Common myeloid progenitor, CD34-positive (primary cell): ENCODE measurements at places on chromosomes 11 and 22.

DNA sequence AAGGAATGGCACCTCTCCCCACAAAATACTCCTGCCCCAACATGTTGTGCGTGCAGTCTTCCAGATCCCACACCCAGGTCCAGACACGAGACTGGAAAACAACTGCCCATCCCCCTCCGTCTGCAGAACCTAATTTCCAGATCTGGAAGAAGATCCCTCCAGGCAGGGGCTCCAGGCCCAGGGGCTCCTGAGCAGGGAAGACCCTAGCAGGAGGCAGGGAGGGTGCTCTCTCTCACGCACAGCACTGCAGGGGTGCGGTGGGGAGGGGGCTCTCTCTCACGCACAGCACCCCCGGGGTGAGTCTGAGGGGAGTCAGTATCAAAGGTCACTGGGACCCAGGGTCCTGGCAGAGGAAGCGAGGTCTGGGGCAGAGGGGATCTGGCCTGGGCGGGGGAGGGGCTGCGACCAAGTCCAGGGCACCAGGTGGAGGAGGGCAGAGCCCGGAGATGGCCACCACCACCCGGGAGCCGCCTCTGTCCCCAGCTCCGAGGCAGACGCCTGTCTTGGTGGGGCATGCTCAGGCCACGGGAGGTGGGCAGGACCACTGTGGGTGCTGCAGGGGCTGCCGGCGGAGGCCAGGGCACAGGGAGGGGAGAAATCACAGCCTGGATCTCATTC is 1.7 kb downstream of the MLC1 start:
- DNase-seq: no peak

GRCh38 chr11:34508524-34508923 is 5.1 kb downstream of the ELF5 start:
- peak; percentile 13 for DNase-seq

DNA sequence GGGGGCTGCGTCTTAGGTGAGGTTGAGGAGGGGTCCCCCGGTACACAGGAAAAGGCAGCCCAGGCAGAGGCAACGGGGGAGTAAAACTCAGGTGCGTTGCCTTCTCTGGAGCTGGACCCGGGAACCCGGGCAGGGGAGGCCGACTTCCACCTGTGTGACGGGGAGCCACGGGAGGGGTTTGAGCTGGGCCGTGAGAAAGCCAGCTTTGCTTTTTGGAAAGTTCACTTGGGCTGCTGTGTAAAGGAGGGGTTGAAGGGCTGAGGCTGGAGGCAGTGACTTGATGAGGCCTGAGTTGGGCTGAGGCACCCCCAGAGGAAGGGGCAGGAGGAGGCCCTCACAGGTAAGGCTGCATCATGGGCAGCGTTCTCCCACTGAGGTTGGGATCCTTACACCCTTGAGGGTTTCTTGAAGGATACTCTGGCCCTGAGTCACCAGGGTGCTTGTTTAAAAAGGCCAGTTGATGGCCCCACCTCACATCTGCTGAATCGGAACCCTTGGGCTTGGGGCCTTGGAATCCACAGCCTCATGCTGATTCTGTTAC is 47.2 kb downstream of the CHRDL2 start:
- DNase-seq: no peak

- DNase-seq: peak; percentile 70
Measured at GRCh38 chr22:33579448-33580093, 340.7 kb downstream of the LARGE1 start.

GRCh38 chr11:94602430-94603372 is 35.5 kb downstream of the PIWIL4 start:
- peak; percentile 75 for DNase-seq

DNA sequence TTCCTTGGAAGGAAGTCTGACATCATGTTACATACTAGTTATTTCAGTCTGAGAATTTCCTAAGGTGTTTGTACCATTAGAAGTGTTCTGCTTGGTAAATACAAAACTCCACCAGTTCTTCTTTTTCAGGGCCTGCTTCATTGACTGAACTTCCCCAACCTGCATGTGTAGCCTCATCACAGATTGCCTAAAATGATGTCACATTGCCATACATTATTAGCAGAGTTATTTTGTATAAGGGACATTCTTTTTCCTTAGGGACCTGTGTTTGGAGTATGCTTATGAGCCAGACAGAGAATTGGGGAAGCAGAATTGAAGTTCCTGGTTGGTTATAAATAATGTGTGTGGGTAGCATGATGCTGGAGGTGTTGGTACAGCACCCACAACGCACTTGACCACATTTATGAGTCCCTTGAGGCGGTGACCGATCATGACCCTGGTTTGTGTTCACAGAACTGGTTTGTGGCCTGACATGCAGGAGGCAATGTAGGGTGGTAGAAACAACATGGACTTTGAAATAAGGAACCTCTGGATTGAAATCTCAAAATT is 16.4 kb upstream of the MMP7 start:
- no peak for DNase-seq

DNA sequence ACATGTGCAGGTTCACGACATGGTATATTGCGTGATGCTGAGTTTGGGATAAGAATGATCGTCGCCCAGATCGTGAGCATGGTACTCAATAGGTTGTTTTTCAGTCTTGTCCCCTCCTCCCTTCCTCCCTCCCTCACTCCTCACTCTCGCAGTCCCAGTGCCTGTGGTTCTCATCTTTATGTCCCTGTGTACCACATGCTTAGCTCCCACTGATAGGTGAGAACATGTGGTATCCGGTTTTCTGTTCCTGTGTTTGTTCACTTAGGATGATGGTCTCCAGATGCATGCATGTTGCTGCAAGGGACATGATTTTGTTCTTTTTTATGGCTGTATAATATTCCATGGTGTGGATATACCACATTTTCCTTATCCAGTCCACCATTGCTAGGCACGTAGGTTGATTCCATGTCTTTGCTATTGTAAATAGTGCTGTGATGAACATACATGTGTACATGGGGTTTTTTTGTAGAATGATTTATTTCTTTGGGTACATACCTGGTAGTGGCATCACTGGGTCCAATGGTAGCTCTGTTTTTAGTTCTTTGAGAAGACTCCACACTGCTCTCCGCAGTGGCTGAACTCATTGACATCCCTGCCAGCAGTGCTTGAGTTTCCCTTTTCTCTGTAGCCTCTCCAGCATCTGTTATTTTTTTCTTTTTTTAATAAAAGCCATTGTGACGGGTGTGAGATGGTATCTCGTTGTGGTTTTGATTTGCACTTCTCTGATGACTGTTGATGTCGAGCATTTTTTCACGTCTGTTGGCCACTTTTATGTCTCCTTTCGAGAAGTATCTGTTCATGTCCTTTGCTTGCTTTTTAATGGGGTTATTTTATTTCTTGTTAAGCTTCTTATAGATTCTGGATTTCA is 16.4 kb downstream of the ZBED4 start:
- DNase-seq: peak; percentile 81

DNA sequence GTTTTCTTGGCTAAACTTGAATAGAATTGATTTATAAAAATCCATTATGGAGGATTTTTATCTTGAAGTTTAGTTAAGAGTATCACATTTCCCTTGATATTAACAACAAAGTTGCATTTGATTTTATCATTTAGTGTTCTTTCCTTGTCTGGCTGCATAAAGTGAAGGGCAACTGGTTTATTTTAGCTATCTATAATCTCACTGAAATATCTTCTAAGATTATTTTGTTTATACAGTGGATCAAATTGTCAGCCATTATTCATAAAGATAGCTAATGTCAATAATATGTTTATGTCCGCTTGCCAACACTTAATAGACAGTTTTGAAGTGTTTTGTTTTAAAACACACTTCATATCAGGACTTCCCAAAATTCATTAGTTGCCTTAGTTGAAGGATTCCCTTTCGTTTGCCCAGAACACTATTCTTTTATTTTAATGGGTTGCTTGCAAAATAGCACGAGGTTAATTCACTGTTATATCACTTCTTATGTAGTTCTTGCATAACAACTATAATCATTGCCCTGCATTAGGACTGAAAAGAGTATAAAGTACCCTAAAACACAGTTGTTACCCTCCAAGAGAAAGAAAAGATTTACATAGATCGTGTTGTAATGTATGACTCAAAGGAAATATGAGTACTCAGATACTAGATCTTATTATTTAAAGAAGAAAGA is 73.0 kb downstream of the MSANTD4 start:
- no peak for DNase-seq

DNA sequence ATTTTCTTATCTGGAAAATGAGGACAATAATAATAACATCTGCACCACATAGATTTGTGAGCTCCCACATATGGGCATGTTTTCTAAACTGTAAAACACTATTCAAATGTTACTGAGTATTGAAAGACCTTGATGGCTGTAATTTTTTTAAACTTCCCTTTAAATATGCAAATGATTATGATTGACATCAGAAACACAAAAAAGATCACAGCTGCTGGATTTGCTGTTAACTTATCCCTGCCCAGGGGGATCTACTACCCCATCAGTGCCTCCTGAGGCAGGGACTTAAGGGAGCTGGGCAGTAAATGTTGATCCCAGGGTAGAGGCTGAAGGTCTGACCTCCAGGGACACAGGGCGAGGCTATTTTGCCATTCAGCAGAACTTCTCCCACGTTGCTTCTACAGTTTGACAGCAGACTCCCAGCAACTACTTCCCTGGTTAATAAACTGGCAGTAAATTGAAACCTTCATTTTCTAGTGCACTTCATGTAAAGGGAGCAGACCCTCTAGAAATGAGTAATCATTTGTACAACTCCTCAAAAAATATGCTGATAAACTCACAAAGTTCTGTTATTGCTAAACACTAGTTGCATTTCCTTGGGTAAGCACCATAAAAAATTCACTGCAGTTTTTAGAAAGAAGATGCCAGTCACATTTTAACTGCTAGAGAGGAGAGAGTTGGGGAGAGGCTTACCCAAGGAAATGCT is 20.3 kb downstream of the TMPRSS5 start:
- DNase-seq: no peak

DNA sequence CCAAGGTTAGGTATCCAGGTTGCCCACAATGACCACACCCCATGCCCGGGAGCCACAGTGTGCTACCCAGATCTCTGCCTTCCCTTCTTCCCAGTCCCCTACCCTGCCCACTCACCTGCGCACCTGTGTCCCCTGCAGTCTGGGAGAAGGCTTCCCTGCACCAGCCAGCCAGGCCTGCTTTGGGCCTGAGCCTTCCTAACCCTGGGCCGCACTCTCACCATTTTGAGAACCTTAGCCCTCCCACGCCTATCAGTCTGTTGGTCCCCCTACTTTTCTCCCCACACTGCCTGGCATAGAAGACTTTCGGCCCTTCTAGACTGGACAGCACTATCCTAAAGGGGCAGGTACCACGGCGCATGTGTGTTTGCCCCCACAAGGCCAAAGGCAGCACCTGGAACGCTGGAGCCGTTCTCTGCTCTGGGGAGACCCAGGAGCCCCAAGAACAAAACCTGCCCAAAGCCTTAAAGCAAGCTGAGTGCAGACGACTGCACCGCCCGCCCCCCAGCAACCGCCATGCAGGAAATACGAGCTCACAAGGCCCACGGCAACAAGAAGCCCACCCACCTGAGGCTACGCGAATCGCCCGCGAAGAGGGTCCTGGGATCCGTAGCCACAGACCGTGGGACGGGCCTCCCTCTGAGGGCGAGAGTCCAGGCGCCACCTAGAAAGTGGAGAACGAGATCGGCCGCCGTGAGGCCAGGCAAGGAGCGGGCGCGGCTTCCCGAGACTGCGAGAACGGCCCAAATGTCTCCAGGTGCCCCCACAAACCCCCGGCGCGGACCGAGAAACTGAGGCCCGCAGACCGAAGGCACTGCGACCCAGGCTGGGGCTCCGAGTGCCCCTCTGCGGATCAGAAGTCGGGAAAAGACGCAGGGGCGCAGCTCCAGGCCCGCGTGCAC is 546 bp downstream of the GNB1L start:
- DNase-seq: no peak

- DNase-seq: no peak
Measured at GRCh38 chr11:126410649-126411048, 55.2 kb downstream of the ST3GAL4 start.

DNA sequence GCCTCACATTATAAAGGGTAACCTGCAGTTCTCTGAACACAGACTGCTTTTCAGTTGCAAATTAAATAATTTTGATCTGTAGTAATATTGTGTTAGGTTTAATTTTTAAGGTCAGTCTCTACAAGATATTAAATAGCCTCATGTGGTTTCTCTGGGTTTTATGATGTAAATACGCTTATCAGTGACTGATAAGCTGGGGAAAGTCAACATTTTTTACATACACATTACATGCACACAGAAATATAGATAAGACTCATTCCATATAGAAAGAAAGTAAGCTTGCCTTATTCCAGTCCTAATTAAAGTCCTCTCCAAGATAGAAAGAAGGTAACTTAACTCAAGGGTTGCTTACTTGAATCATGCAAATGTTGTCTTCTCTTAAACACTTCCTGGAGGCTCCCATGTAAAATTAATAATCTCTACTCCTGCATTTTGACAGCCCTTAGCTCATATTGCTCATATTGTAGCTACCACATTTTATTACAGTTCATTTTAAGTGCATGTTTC is 1.6 kb upstream of the OR5M3 start:
- no peak for DNase-seq

DNA sequence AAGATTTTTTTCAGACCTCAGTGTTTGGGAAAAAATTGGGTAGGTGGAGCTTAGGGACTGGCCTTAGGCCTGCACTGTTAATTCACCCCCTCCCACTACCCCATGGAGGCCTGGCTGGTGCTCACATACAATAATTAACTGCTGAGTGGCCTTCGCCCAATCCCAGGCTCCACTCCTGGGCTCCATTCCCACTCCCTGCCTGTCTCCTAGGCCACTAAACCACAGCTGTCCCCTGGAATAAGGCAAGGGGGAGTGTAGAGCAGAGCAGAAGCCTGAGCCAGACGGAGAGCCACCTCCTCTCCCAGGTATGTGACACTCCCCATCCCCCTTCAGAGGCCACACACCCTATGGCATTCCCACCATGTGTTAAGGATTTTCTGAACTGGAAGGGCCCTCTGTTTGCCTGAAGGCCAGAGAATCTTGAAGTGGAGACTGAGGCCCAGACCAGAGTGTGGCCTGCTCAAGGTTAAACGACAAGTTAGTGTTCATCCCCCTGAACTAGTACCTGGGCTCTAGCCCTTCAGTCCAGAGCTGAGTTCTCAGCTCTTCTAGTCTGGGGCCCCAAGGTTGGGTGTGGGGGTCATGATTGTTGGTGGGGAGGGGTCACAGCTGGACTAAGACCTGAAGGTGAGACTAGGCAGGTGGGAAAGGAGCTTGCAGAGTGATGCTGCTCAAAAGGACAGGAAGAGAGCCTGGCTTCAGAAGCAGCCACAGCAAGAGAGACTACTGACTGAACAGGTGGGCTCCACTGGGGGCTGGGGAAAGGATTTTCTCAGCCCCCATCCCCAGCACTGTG is 2.3 kb upstream of the FOLR1 start:
- no peak for DNase-seq

- DNase-seq: no peak
Measured at GRCh38 chr11:123479048-123479837, 49.2 kb downstream of the GRAMD1B start.

GRCh38 chr22:20115691-20116375 is at the start of gene RANBP1:
RANBP1 (plus strand) TSS chr22:20116104; CDS start chr22:20116185, 81 bp downstream.
- no peak for DNase-seq

DNA sequence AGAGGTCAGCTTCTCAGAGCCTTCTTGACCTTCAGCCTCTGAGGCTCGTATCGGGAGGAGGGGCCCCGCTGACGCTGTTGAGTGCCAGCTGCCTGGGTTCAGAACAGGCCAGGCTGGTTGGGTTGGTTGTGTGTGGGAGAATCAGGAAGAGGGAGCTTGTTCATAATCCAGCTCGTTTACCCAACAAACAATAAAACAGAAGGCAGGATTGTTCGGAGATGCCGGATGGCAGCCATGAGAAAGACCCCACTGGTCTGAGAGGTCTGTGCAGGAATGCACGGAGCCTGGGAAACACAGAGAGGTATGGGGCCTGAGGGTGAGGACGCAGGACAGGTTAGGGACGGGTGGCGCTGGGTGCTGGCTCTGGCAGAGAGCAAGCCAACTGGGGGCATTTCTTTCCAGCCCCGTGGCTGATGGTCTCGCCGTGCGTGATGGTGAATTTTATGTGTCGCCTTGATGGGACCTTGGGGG is 31.6 kb upstream of the SHANK2 start:
- no peak for DNase-seq

GRCh38 chr11:46760429-46761128 is 41.6 kb downstream of the F2 start:
- no peak for DNase-seq
